ENCODE measurements at places on chromosomes 4 and X. TPM values are rescaled to one million over a fixed set of nuclear protein-coding genes. Genes with fewer than 3 reads are reported as not detected.

The HTR2C gene
- total RNA-seq: not detected

The F8A2 gene
- not detected for total RNA-seq

The PAGE5 gene
- not detected for total RNA-seq

The ARSJ gene
- total RNA-seq: 4.6 TPM

The ARHGAP36 gene
- total RNA-seq: not detected

The REELD1 gene
- not detected for total RNA-seq

The CFAP99 gene
- 0.05 TPM for total RNA-seq

The DNAAF6 gene
- not detected for total RNA-seq

The PNCK gene
- total RNA-seq: 0.37 TPM

The IBSP gene
- total RNA-seq: not detected

The TLR1 gene
- 0.56 TPM for total RNA-seq

The CPZ gene
- total RNA-seq: 0.21 TPM

The PITX2 gene
- total RNA-seq: 1.1 TPM

The AKAP4 gene
- not detected for total RNA-seq
